Endothelial cell (in vitro differentiated cells): ENCODE measurements at places on chromosomes 6 and 20.

- no peak for DNase-seq
These were observed 121.4 kb downstream of the TPBG start for GRCh38 chr6:82484737-82485626.

DNA sequence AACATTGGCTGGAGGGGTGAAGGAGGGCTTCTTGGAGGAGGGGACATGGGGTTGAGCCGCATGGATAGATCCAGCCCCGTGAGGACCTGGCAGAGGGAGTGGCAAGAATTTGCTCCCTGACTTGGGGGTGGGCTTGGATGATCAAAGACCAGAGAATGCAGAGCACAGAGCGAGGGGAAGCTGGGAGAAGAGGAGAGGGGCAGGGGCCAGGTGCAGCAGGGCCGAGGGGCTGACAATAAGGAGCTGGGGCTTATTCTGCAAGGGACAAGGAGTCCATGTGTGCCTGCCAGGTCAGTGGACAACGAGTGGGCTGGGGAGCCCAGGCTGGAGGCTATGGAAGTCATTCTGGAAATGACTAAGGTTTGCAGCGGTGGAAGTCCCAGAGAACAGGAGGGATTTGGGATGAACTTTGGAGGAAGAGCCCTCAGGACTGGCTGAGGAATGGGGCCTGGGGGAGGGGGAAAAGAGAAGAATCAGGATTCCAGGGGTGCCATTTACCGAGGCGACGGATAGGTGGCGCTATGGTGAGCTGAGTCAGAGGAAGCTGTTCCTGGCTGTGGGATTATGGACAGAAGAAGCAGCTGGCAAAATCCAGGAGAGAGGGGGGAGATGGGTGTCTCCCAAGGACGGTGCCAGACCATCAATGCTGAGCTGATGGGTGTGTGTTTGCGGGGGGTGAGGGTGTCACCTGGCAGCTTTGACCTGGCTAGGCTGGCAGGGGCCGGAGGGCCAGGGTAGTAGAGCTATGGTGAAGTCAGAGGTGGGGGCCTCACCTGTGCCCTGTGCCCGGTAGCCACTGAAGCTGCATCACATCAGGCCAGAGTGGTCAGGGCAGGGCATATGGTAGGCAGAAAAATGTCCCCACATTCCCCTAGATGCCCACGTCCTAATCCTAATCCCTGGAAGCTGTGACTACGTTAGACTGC, 7.8 kb downstream of the KCNG1 start:
- peak; percentile 85 for DNase-seq

DNA sequence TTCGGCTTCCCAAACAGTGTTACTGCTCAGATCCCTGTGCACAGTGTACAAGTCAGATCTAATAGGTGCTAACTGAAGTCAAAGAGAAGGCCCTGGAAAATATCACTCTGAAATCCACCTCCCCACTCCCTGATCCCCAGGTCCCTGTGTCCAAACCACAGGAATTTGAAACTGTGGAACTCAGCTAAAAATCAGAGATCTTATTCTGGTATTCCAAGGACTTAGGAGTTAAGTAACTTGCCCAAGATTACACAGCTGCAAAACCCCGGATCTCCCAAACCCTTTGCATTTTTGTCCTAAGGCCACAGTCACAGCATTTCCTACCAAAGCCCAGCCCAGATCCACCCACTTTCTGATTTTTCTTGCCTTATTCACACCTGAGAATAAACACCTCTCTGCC, 32.3 kb upstream of the SLC23A2 start:
- no peak for DNase-seq

DNA sequence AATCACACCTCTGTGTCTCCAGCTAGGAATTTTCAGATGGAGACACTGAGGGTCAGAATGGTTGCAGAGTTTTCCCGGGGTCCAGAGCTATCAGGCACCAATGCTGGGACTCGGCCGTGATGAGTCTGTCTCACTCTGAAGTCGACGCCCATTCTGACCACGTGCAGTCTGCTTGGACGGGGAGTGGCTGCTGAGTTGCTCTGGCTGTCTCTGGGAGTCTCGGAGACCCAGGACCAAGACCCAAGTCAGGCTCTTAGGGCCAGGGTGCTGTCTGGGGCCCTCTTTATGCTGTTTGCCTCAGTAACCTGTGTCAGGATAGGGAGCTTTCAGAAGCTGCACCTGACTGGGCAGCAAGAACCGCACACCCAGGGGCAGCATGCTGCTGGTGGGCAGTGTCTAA, 4.6 kb downstream of the IP6K3 start:
- DNase-seq, result no peak

GRCh38 chr6:154614101-154614500, 103.6 kb upstream of the CNKSR3 start:
- DNase-seq, result no peak

DNA sequence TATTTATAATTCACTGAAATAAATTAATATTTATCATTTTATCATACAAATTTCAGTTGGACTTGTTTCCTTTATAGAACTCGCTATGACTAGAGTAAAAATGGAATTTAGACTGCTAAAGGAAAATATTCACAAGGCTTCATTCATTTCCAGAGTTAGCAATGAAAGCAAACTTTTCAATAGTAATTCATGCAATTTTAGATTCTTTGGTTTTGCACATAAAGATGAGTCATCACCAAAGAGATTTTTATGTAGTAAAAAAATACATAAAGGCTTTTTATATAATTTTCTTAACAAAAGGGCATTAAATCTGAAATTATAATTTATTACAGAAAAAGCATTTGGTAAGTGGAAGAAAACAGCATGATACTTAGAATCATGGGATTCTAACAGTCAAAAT, 37.2 kb upstream of the STXBP5 start:
- DNase-seq, result no peak

- no peak for DNase-seq
These were observed 54.4 kb upstream of the PNRC1 start for GRCh38 chr6:89026151-89026550.

DNA sequence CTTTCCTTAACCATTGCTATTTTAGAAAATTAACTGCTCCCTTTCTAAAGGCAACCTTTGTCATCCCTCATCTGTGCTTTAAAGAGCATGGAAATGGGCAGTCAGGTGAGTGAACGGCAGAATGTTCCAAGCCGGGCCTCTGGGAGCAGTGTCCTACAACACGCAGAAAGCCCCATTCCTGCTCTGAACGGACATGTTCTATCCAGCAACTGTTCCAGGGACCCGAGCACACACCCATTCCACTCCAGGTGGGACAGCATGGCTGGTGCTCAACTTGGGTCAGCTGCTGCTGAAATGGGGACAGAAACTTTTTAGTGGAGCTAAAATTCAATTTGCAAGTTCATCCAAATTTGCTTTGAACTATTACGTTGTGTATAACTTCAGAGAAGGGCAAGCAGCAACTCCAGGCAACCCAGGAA, 26.7 kb downstream of the DIDO1 start:
- DNase-seq, result no peak

DNA sequence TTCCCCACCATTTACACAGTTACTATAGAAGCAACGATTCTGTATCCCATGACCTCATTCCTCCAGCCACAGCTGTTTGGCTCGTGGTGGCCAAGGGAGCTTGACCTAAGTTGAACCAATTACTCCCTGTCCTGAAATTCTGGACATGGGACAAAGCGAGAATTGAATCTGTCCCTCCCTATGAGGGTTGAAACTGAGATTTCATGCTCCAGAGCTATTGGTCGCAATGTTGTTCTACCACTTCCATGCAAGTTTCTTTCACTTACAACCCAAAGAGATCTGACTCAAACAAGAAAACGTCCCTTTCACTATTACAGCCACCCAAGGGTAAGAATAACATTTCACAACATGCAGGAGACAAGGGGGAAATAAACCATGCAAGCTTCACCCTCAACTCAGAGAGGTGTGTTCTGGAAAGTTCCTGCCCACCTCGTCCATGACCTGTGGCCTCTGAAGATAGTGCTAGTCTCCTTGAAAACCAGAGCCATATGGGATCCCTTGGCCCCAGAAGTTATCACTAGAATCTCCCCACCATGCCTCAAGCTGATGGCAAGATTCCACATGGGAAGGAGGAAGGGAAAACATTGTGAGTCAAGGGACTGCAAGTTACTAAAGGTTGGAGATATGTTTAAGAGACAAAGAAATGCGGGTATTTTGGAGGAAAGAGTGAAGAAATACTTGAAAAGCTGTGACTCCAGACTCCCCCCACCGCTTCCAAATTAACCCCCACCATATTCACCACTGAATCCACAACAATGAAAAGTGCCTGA, 74.5 kb upstream of the SRSF6 start:
- no peak for DNase-seq

GRCh38 chr6:64580346-64580745, 944.7 kb downstream of the PHF3 start:
- DNase-seq, result no peak

DNA sequence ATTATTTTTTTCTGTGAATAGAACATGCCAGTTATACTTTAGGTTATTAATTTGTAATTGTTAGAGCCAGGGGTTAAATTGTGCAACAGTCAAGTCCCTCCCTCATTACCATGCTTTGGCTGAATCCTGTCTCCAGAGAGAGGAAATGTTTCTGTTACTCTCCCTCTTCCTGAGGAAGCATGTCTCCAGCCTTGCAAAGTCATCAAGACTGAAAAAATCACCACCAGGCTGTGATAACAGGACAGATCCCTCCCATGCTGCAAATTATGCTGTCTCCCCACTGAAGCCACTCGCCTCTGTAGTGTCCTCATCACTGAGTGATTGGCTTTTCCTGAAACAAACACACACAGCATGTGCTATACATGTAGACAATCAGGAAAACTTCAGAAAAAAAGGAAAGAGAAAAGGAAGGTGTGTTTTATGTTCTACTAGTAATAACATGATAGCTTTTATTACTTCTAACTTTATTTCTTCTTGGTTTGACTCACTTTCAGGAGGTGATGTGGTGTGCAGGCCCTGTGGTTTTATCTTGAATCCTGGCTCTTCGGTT, 290.0 kb upstream of the JAG1 start:
- peak; percentile 18 for DNase-seq
